ENCODE measurements at places on chromosomes 5 and 9. TPM values are rescaled to one million over a fixed set of nuclear protein-coding genes. Genes with fewer than 3 reads are reported as not detected.

SLC36A2 gene
- total RNA-seq, result 0.22 TPM

GRCh38 chr5:172362755-172363154 is 79.2 kb upstream of the UBTD2 start:
- no peak for DNase-seq

GRCh38 chr9:95017661-95018060 is 291.2 kb downstream of the AOPEP start:
- DNase-seq, result no peak

ENTPD2 gene
- 2.1 TPM for total RNA-seq

- no peak for DNase-seq
These were observed 127.5 kb upstream of the IRX4 start for GRCh38 chr5:2009986-2010914.

DNA sequence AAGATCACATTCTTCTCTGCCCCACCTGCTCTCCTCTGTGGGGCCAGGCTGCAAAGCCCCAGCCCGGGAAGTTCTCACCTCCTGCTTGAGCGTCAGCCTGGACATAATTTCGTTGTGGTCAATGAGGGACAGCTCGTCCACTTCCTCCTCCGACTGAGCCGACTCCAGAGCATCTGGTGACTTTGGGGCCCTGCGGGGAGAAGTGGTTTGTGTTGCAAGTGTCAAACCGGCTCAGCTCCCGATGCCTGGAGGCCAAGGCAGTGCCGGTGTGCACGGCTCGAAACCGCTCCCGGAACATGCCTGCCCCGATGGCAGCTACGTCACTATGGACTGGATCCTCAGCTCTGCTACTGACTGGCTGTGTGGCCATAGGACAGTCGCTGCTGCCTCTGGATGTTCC is 52.8 kb downstream of the PRRT1B start:
- DNase-seq, result peak; percentile 62

DNA sequence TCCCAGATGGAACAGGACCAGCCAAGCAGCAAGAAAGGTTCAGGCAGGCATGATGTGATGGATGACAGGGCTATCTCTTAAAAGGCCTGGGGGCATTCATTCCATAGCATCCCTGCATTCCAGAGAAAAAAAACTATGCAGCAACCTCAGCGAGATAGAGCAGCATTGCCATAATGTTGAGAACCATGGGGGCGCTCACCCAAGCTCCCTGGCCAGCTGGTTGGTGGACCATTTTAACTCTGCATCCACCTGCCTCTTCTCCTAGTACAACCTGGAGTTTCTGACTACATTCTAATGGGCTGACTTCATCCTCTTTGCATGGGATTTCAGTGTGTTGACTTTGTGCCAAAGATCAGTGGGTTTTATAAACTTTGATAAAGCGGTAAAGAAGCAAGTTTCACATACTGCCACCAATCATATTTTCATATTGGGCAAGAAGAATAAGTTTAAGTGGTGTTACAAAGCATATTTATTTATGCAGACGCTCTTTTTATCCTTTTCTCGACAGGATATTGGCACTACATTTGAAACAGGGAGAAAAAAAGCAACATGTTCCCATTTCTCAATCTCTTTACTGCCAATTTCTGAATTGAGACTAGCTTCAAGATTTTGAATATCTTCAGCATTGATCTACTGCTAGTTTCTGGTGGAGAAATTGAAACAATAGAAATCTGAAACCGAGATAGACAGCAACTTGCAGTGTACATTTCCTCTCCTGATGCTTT is 378.3 kb upstream of the WWC1 start:
- DNase-seq, result no peak

GRCh38 chr9:72476617-72477437 is 44.6 kb upstream of the TMC1 start:
- no peak for DNase-seq

DNA sequence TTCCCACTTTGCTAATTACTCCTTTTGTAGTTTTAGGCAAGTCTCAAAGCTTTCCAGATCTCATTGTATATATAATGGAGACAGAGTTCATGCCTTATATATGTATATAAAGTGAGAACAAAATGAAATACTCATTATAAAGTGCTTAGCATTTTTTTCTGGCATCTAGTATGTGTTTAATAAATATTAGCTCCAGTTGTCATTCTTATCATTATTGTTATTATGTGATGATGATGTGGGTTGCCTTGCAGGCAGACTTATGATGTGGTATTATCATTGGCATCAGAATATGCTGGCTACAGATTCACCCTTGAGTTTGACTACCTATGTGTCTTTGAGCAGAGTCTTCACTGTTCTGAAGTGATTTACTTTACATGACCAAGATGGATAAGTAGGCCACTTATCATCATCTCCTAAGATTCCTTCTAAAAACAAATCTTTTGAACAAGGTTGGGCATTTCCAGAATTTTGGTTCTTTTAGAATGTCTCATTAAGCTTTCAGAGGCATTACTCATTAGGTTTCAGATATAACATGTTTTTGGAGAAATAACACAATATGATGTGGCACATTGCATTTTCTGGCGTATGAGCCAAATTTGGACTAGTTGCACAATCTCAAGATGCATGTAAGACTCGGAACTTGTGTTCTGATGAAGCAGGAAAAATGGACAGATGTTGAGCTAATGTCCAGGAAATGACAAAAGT is 145.6 kb upstream of the TNC start:
- no peak for DNase-seq

- DNase-seq, result peak; percentile 68
These were observed 21.2 kb upstream of the SARDH start for GRCh38 chr9:133759146-133759900.

- no peak for DNase-seq
These were observed 101.6 kb downstream of the FBXW11 start for GRCh38 chr5:171904886-171905285.

DNA sequence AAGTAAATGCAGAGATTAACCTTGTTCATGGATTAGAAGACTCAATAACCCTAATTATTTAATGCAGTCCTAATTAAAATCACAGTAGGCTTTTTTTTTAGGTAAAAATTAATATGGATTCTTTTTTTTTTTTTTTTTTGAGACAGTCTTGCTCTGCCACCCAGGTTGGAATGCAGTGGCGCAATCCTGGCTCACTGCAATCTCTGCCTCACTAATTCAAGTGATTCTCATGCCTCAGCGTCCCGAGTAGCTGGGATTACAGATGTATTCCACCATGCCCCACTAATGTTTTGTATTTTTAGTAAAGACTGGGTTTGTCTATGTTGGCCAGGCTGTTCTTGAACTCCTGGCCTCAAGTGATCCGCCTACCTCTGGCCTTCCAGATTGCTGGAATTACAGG is 40.6 kb downstream of the DENND4C start:
- DNase-seq, result no peak

DNA sequence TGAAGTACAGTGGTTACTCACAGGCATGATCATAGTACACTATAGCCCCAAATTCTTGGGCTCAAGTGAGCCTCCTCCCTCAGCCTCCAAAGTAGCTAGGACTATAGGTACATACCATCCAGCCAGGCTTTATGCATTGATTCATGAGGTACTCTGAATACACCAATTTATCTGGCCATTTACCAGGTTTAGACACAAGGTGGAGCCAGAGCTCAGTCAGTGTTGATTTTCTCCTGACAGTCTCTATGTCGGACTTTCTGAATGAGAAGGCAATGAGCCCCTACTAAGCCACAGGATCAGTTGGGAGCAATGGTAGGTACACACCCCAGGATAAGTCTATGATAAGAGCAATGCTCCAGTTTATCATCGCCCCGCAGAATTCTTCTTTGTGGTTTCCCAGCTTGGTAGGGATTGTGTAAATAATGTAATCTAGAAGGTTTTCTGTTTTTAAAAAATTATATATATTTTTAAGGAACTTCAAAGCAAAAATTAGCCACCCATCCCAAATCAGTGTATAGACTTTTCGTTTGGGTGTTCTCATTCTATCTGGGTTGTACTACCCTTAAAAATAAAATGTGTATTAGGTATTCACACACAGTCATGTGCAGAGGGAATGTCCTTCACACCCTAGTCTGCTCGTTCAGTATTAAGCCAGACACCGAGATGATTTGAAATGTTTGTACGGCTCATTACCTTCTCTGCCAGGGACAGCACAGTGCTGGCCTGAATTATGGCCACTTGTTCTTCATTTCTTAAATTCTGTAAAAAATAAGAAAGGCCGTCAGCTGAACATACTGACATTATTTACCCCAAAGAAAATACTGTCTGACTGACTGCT is 118.4 kb upstream of the DPYSL3 start:
- no peak for DNase-seq

NCS1 gene
- 4.1 TPM for total RNA-seq

GRCh38 chr9:120885958-120886357 is 9.0 kb upstream of the PHF19 start:
- DNase-seq, result peak; percentile 46

PAEP gene
- not detected for total RNA-seq

- DNase-seq, result no peak
These were observed 192.9 kb downstream of the PIK3R1 start for GRCh38 chr5:68408345-68408871.

- DNase-seq, result peak; percentile 81
These were observed 1.4 kb upstream of the CIZ1 start for GRCh38 chr9:128192601-128193371.

GRCh38 chr5:58462623-58463230 is 2.8 kb upstream of the PLK2 start:
- no peak for DNase-seq

- DNase-seq, result no peak
These were observed 662.9 kb upstream of the ZNF608 start for GRCh38 chr5:125409234-125409860.

- DNase-seq, result no peak
These were observed 291.2 kb upstream of the PTPRD start for GRCh38 chr9:10903969-10904368.

PCDHA6 gene
- not detected for total RNA-seq

DNA sequence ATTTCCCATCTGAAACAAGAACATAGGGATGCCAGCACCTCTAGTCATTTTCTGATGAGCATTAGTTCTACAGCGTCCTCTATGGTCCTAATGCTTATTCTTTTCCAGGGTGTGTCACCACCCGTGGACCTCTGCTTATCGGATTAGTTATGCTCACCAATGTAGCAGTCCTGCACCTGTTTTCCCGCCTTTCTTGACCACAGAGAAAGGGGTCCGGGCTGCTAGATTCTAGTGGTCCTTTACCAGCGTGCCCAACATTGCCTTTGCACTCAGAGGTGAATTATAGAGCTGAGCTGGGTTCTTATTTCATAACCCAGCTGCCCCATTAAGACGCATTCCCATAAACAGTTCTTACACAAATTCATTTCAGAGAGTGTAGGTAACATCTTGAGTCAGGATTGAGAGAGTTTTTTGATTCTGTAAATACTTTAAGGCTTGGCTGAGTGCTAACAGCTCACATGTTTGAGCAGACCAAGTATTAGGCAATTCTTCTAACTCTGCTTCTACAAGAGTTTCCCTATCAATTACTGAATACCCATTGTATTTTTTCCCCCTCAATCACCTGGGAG is 2205.1 kb upstream of the C9orf72 start:
- no peak for DNase-seq

ATOX1 gene
- total RNA-seq, result 63.2 TPM

GRCh38 chr5:92206681-92207080 is 823.6 kb upstream of the ARRDC3 start:
- DNase-seq, result no peak

DNA sequence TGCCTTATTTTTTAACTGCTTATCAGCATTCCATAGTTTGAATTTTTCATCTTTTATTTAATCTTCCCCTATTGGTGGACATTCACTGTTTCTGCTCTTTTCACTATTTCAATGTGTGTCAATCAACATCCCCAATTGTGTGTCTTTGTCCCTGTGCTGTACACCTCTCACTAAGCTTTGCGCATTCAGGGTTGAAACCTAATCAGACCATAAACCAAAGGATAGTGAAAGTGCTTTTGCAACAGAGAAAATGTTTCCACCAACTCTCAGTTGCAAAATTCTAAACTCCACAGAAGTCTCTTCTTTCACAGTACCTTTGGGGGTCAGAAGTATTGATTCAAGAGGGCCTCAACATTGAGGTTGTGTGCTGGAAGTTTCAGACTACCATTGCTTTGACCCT is 127.1 kb upstream of the SAP30L start:
- DNase-seq, result no peak

- DNase-seq, result peak; percentile 87
These were observed 64.0 kb downstream of the RETREG1 start for GRCh38 chr5:16552666-16553343.

FAM169A gene
- total RNA-seq, result 3.6 TPM

DNA sequence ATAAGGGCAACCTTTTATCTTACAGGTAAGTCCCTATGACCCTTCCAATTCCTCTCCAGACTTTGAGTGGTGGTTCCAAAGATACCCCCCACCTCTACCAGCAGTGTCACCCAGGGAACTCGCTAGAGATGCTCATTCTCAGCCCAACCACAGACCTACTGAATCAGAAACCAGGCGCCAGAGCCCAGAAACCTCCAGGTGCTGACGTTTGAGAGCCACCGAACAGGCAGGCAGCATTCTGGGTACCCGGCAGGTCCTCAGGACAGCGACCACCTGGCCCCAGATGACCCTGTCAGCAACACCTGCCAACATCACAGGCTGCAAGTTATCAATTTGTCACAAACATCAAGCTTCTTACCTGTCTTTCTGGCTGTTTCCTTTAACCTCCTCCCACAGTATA is 19.5 kb downstream of the RAPGEF1 start:
- DNase-seq, result no peak

DNA sequence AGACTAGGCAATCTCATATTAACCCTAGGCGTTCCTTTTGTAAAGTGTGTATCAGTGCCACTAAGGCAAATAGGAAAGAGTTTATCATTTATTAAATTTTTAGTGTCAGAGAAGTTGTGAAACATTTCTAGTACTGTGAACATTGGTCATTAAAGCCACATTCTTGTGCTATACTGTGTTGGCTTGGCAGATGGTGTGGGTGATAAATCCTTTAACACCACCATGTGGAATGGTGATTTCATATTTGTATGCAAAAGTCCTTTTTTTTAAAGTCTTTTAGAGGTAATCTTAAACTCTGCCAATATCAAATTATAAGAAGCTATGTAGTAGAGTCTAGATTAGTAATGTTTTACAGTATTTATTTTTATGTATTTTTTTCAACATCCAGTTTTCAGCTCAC is 18.1 kb downstream of the SLC12A2 start:
- DNase-seq, result no peak

GBGT1 gene
- 6.2 TPM for total RNA-seq

- no peak for DNase-seq
These were observed 44.0 kb upstream of the AGXT2 start for GRCh38 chr5:35091704-35092103.

DNA sequence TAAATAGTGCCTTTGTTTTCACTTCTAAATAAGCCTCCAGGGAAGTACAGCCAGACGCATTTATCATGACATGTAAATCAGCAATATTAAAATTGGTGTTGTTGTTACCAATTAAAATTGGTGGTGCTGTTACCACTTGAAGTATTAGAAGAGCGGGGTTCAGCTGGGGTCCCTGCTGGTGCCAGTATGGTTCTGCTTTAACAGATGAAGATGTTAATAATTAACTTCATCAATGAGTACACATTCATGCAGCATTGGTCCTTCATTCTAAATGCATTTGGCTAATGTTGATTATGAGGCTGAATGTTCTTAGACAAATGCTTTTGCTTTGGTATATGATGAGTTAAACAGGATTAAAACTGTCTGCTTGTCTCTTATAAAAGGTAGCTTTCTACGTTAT is 67.6 kb upstream of the TMC1 start:
- DNase-seq, result no peak

- DNase-seq, result peak; percentile 39
These were observed 772 bp downstream of the DCAF10 start for GRCh38 chr9:37801287-37801850.

GRCh38 chr5:169367861-169368260 is 66.9 kb upstream of the SLIT3 start:
- no peak for DNase-seq

Data from left ventricle myocardium superior (tissue), 1 donor.